ENCODE measurements at places on chromosomes 7 and 10.

GRCh38 chr10:29987471-29987870, 71.9 kb downstream of the JCAD start:
- DNase-seq: no peak
- H3K4me1 ChIP-seq: no peaks in the 10 kb centered on the region
- no peaks in the 10 kb centered on the region for H3K36me3 ChIP-seq
- H3K4me3 ChIP-seq: no peak overlapping the region
- no peak overlapping the region for H3K27ac ChIP-seq
- H3K27me3 ChIP-seq: no peaks in the 10 kb centered on the region

GRCh38 chr10:44378626-44379025, 6.3 kb downstream of the CXCL12 start:
- no peak overlapping the region for H3K4me3 ChIP-seq
- H3K36me3 ChIP-seq: no peaks in the 10 kb centered on the region
- no peak for DNase-seq
- peaks cover 31% of the 10 kb centered on the region for H3K4me1 ChIP-seq
- no peak overlapping the region for H3K27ac ChIP-seq

GRCh38 chr7:17354473-17354872, 56.0 kb downstream of the AHR start:
- no peaks in the 10 kb centered on the region for H3K4me1 ChIP-seq
- H3K27ac ChIP-seq: no peak overlapping the region
- H3K36me3 ChIP-seq: no peaks in the 10 kb centered on the region
- no peak overlapping the region for H3K4me3 ChIP-seq

DNA sequence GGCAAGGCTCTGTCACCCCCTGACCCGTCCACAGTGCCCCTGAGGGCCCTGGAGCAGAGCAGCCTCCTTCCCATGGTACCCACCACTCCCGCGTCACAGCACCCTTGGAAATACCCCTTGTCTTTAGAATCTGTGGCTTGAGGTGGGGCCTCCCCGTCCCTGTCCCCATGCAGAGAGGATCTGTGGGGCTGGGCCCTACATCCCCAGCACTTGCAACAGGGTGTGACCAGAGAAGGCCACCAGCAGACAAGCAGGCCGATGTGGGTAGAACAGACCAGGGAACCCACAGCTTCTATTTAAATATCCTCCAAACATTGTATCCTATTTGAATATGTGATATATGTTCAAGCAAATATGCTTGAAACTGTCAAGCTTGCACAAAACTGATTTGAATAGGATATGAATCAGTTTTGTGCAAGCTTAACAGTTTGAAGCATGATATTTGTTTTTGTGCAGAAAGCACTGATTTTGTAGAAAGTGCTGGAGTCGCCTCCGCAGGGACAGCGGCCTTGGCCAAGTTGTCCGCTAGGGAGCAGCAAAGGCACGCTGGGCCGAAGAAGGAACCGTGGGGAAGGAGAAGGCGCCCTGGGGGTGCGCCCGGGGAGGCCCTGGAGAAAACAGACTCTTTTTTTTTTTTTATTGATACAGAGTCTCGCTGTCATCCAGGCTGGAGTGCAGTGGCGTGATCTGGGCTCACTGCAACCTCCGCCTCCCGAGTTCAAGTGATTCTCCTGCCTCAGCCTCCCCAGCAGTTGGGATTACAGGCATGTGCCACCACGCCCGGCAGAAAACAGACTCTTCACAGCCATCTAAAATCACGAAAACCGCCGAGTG, 2.2 kb downstream of the CFAP46 start:
- DNase-seq: no peak
- H3K4me3 ChIP-seq: no peak overlapping the region
- no peaks in the 10 kb centered on the region for H3K36me3 ChIP-seq
- no peak overlapping the region for H3K27ac ChIP-seq

GRCh38 chr7:94423863-94424735, 29.4 kb downstream of the COL1A2 start:
- H3K27ac ChIP-seq: peak overlapping the region; percentile 79
- peaks cover 24% of the 10 kb centered on the region for H3K4me1 ChIP-seq
- no peaks in the 10 kb centered on the region for H3K27me3 ChIP-seq
- peaks cover 71% of the 10 kb centered on the region for H3K36me3 ChIP-seq
- no peak for DNase-seq
- H3K4me3 ChIP-seq: no peak overlapping the region

- no peak overlapping the region for H3K4me3 ChIP-seq
- no peaks in the 10 kb centered on the region for H3K4me1 ChIP-seq
- H3K27me3 ChIP-seq: no peaks in the 10 kb centered on the region
- no peaks in the 10 kb centered on the region for H3K36me3 ChIP-seq
These were observed 9.9 kb downstream of the PRR15 start for GRCh38 chr7:29573567-29573966.

DNA sequence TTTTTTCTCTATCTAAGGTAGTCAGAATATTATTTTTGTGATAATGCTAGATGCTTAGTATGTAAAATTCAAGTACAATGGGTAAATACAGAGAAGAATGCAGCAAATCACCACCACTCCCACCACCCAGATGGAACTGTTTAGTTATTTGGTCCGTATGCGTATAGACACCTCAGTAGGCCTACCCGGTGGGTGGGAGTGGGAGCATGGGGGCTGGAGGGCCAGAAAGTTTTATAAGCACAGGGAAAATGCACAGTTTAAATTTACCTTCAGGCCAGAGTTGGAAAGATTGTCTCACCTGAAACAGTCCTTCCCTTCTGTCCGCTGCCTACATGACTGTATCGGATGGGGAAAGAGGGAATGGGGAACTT, 15.5 kb downstream of the CHST3 start:
- H3K27ac ChIP-seq: peak overlapping the region; percentile 21
- no peaks in the 10 kb centered on the region for H3K27me3 ChIP-seq
- DNase-seq: no peak

DNA sequence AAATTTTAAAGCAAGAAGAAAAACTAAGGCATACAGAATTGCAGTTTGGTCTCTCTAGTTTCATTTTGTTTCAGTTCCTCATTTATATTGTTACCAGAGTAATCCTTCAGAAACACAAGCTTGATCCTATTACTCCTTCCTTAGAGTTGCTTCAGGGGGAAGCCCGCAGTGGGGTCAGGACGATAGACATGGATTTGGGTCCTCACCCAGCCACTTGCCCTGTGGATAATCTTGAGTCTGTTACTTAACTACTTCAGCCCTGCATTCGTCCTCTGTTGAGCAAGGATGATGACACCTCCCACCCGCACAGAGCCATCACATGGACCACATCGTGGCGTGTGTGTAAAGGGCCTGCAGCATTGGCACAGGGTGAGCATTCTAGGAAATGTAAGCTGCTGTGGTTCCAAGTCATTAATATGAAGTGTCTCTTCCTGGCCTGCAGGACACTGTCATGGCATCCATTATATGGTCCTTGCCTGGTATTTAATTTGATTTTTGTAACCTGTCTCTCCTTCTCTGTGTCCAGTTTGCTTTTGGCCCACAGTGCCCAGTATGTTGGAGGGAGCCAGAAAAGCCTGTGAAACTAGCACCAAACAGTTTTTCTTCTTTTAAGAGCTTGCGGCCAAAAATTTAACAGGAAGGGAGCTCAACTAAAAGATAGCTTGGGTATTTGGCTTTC, 111.2 kb downstream of the EEPD1 start:
- H3K4me3 ChIP-seq: no peak overlapping the region
- no peaks in the 10 kb centered on the region for H3K36me3 ChIP-seq
- H3K27ac ChIP-seq: peak overlapping the region; percentile 3
- H3K27me3 ChIP-seq: no peaks in the 10 kb centered on the region

DNA sequence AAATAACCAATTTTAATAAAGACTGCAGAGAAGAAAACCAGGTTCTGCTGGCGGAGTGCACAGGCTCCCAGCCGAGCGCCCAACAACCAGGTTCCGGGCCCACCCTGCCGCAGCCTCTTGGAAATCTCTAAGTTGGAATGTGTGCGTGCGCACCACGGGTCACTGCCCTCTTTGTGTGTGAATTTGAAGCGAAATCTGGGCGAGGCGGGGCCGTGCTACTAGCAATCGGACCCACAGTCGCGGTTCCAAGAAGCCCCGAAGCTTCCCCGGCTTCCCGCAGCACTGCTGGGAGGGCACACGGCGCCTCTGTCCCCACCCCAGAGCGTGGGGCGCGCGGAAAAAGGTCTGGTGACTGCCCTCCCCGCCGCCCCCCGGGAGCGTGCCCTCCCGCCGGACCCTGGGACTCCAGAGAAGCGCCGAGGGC, 666 bp upstream of the MAP3K8 start:
- peak overlapping the region; percentile 77 for H3K4me3 ChIP-seq
- peak overlapping the region; percentile 98 for H3K27ac ChIP-seq
- peaks cover 46% of the 10 kb centered on the region for H3K4me1 ChIP-seq
- DNase-seq: no peak

DNA sequence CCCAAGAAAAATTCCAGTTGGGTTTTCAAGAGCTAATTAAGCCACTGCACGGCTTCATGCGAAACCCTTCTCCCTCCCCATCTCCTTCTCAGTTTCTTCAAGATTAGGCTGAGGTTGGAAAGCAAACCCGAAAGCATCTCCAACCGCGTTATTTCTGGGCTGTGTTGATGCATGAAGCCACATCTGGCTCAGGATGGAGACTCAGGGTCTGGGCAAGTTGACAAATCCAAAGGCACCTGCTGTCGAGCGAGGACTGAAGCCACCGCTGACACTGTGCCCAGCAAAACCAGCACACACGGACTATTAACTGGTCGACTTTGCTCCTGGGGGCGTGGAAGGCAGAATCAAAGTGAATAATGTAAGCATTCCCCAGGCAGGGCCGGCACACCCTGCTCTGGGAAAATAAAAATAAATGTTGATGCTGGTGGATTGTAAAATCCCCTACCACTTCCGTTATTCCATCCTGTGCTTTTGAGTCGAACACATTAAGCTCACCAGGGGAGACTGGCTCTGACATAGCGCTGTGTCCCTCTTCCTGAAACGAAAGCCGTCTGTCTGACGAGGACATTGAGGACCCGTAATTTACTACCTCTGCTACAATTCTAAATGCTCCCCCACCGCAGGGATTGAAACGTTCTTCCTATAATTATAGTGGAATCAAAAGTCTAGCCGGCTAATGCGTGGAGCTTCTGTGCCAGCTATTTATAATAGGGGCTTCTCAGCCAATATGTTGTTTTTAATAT, 269.8 kb downstream of the ADARB2 start:
- no peaks in the 10 kb centered on the region for H3K27me3 ChIP-seq
- DNase-seq: no peak
- H3K4me1 ChIP-seq: peaks cover 5% of the 10 kb centered on the region
- H3K27ac ChIP-seq: no peak overlapping the region

GRCh38 chr10:30829901-30830300, 200.3 kb upstream of the LYZL2 start:
- no peak overlapping the region for H3K4me3 ChIP-seq
- no peaks in the 10 kb centered on the region for H3K27me3 ChIP-seq
- DNase-seq: no peak
- no peak overlapping the region for H3K27ac ChIP-seq

DNA sequence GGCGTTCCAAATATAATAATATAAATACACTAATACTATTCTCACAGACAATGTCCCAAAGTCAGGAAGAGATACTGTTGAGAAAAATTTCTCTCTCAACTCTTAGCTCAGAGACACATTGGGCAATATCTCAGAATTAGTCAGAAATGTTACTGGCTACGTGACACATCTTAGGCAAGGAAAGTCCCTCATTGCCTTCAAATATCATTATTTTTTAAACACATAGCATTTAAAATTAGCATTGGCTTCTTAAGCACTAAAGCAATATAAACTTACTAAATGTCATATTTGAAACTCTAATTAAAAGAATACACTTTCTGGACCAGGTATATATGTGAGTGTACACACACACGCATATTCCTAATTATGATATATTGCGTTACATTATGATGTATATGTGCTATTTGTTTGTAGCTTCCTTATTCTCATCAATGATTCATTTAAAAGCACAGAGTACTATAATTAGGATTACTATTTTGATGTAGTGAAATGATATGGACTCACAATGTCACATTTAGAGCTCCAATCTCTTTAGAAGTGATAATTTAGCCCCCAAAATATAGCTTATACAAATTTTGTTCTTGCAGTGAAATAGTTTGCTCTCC, 255.8 kb downstream of the TWIST1 start:
- H3K27ac ChIP-seq: no peak overlapping the region
- H3K4me3 ChIP-seq: no peak overlapping the region
- H3K4me1 ChIP-seq: peaks cover 7% of the 10 kb centered on the region
- no peak for DNase-seq

DNA sequence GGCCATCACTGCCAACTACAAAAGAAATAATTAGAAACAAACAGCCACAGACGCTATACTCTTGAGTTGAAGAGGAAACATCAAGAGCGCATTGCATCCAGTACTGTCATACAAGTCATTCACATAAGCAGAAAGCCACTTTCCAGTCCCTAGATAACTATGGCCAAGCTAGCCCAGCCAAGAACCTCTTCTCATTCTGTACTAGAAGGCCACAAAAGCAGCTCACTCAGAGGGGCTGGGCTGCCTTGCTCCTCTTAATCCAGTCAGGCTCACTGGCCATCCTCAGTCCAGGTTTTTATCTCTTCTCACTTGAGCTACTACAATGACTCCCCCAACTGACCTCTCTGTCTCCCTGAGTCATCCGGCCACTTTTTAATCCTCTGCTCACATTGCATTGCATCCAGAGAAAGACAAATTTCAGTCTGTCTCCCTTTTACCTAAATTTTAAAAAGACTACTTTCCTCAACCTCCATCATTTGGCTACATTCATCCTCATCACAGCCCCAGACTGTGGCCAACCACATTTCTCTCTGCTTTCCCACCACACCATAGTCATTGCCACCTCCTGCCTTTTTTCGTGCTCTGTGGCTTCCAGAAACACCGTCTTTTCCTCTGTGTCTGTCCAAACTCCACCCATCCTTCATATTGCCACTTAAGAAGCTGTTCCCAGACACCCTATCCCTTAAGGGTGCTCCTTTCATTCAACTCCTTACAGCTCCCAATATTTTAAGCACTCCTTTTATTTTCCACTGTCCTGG, 25.0 kb downstream of the PPP1R3C start:
- H3K4me3 ChIP-seq: no peak overlapping the region
- H3K27ac ChIP-seq: peak overlapping the region; percentile 74
- no peaks in the 10 kb centered on the region for H3K36me3 ChIP-seq
- no peaks in the 10 kb centered on the region for H3K27me3 ChIP-seq
- peaks cover 42% of the 10 kb centered on the region for H3K4me1 ChIP-seq

DNA sequence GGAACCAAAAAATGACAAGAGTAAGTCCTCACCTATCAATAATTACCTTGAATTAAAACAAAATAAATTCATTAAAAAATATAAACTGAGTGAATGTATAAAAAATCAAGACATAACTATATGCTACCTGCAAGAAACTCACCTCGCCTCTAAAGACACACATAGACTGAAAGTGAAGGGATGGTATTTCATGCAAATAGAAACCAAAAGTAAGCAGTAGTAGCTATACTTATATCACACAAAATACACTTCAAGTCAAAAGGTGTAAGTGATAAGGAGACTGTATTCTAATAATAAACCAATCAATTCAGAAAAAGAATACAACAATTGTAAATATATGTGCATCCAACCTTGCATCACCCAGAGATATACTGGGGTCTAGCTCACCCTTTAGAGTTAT, 332.6 kb downstream of the SH2D4B start:
- no peak overlapping the region for H3K4me3 ChIP-seq
- no peaks in the 10 kb centered on the region for H3K27me3 ChIP-seq
- DNase-seq: no peak
- H3K27ac ChIP-seq: no peak overlapping the region
- H3K4me1 ChIP-seq: no peaks in the 10 kb centered on the region
